ENCODE measurements at places on chromosomes 6 and 20. TPM values are rescaled to one million over a fixed set of nuclear protein-coding genes. Genes with fewer than 3 reads are reported as not detected.

DNA sequence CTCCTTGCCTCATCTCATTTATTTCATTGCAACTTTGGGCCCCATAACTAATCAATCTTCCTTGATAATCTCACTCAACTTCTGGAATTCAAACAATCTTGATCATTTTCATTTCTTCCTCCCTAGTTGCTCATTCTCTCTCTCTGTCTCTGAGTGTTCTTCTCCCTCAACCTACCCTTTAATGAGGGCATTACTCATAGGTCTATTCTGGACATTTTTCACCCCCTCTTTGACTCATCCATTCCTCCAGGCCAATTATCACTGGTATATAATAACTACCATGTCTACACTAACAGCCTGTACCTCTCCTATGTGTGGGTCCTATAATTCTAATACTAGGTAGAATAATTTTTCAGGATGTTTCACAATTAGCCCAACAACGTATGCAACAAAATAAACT, 78.8 kb downstream of the COL21A1 start:
- no peak for DNase-seq

- no peak for DNase-seq
Measured at GRCh38 chr20:40646813-40647212, 42.2 kb downstream of the MAFB start.

- DNase-seq, result no peak
Measured at GRCh38 chr20:22675341-22675740, 91.0 kb upstream of the FOXA2 start.

DNA sequence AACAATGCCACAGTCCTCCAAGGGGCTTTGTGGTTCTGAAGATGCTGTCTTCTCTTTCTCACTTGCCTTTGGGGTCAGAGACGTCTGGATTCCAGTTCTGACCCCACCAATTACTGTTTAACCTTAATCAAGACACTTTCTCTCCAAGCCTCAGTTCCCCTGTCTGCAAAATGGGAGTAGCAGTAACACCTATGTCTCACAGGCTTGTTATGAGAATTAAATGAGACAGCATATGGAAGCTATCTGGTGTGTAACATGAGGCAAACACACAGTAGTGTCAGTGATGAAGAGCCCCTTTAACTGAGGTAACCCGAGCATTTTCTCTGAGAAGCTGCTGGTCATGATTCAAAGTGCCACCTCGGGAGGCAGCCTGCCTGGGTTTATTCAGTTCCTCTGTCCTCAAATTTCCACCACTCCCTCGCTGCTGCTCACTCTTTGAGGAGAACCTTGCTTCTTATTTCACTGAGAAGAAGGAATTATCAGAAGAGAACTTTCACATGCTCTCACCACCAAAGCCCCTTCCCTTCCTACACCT, 11.7 kb downstream of the PPIL1 start:
- DNase-seq, result no peak

EPHA7 gene
- 9.6 TPM for total RNA-seq

DNA sequence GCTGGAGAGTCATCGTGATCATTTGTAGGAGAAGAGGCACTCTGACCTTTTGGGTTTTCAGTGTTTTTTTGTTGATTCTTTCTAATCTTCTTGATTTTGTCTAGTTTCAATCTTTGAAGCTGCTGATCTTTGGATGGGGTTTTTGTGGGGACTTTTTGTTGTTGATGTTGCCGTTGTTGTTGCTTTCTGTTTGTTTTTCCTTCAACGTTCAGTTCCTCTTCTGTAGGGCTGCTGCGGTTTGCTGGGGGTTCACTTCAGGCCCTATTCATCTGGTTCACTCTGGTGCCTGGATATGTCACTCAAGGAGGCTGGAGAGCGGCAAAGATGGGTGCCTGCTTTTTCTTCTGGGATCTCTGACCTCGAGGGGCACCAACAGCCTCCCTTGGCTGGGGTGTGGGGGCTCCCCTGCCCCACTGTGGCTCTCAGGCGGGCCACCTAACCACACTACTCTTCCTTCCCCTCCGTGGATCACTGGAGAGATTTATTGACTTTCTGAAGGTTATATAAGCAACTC, 21.5 kb upstream of the TMEM244 start:
- DNase-seq, result no peak

CD83 gene
- 7.5 TPM for total RNA-seq

- DNase-seq, result no peak
Measured at GRCh38 chr6:164286011-164286410, 871.5 kb downstream of the QKI start.

DNA sequence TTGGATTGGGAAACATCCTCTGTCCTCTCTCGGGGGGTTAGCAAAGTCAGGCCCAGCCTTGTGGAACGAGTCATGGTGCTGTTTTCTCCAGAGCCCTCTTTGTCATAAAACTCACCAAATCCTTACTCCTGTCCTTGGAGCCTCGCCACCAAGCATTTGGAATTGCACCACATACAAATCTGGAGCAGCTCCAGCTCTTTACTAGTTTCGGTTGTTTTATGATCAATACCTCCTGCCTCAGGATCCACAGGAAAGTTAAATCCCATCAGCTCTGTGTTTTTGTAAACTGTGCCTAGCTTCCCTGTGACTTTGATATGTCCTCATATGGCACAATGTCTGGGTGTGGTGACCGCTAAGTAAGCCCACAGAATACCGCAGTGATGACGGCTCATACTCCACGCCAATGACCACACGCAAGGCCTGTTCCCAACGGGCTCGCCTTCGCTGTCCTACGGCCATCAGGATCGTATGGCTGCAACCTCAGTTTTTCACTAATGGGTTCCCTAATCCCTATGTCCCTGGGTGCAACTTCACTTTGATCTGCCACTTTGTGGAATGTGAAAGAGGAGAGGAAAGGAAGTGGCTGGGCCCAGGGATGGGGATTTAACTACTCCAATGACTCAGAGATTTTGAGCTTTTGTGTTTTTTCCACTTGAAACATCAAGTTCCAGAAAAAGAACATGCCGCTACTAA, 111.3 kb upstream of the FOXQ1 start:
- DNase-seq, result no peak

DNA sequence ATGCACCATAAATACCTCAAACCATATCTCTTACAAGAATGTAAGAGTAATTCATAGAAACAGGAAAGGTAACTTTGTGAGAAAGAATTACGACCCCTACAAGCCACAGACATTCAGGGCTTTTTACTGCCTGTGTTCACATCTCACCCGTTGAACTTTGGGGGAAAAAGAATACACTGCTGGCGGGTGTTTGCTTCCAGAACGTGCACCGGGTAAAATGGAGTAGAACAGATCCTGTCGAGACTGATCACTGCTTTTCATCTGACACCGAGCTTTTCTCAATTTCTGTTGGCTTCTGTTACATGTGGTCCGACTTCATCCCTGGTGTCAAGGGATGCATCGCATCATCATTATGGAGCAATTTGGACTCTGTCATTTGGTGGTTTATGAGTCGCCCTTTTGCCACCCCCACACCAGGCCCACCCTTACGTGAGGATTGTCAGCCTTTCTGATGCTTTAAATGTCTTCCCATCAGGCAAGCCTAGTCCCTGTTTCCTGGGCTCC, 219.2 kb upstream of the ZFP64 start:
- no peak for DNase-seq

ZC3H12D gene
- 0.14 TPM for total RNA-seq

DNA sequence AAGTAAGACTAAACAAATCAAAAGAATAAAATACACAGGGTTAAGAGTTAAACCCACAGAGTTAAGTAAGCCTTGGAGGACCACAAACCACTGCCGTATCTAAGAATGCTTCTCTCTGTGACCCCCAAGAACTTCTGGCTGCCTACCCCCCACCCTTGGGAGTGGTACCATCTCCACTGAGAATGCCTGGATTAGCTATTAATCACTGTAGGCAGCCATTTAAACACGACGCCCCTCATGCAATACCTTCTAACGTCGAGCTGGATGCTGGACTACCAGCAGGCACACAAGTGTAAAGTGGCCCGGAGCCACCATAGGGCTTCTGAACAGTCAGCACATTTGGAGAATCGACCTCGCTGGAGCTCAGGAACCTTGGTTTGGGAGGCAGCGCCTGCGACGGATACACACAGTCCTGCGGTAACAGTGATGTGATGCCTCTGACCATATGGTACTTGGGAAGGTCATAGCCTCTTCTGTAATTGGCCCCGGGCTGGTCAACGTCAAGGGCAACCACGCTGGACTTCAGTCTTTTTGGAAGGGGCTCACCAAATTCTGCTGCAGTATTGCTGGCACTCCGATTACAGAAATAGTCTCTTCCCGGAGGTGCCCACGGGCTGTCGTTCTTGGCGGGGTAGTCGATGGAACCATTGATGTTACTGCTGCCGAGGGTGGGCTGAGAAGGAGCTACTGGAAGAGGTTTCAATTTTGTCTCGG, 18.0 kb downstream of the ZNF217 start:
- DNase-seq, result no peak

DNA sequence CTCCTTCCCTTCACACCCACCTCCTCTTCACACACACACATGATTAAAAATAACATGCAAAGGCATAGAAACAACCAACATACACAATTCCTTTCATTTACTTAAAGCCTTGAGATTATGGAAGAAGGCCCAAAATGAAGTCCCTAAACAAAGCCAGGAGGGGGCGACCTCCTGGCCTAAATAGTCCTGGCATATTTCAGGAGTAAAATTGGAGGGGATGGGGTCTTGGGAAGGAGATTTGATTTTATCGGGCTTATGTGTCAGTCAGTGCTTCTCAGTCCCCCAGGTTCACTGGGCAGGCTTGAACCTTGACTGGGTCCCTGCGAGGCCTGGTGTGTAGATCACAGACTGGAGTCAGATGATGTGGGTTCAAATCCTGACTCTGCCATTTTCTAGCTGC, 266.4 kb downstream of the SAMD5 start:
- peak; percentile 20 for DNase-seq

- no peak for DNase-seq
Measured at GRCh38 chr6:52640170-52640569, 30.7 kb upstream of the TMEM14A start.

- DNase-seq, result no peak
Measured at GRCh38 chr6:152351742-152352141, 285.4 kb downstream of the SYNE1 start.

DNA sequence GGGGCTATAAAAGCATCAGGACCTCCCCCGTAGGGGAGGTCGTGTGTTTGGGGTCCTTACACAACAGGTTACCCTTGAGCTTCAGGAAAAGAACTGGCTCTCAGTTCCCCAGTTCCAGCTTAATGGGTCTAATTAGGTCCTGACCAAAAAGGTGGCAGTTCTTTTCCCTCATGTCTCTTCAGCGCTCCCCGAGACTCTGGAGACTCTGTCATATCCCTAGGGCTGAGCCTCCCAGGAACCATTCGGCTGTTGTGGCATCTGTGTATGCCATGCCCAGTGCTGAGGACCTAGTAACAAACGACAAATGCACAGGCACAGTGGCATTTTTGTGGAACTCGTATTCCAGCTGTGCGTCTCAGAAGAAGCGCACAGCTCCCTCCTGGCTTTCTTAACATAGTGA, 14.6 kb downstream of the PRDM1 start:
- DNase-seq, result no peak

DNA sequence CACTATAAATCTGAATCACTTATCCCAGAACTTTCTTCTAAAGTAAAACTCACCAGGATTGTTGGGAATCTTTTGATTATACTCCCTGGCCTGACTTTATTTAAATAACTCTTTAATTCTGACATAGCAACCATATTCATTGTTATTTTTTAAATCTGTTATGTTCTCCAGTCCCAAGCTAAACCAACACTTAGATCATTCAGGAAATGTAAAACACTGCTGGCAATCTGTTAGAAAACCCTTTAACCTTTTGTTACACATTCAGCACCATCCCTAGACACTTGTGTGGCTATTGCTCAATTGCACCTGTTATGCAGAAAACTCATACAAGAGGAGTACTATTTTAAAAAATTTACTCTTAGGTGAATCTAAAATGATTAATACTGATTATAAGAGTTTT, 101.8 kb upstream of the NHSL1 start:
- no peak for DNase-seq

Data from WTC11 (cell line).